ENCODE measurements at places on chromosomes 3 and 15. TPM values are rescaled to one million over a fixed set of nuclear protein-coding genes. Genes with fewer than 3 reads are reported as not detected.

The C3orf49 gene
- not detected for total RNA-seq

The TMEM207 gene
- total RNA-seq, result not detected

The ELL3 gene
- total RNA-seq, result 15.0 TPM

The COL8A1 gene
- 23.1 TPM for total RNA-seq

The LRTM1 gene
- not detected for total RNA-seq

GRCh38 chr3:170896781-170897180 lies 11.7 kb downstream of the EIF5A2 start:
- no peak for DNase-seq

- no peak for DNase-seq
These were observed 35.1 kb downstream of the IGSF10 start for GRCh38 chr3:151425627-151426340.

DNA sequence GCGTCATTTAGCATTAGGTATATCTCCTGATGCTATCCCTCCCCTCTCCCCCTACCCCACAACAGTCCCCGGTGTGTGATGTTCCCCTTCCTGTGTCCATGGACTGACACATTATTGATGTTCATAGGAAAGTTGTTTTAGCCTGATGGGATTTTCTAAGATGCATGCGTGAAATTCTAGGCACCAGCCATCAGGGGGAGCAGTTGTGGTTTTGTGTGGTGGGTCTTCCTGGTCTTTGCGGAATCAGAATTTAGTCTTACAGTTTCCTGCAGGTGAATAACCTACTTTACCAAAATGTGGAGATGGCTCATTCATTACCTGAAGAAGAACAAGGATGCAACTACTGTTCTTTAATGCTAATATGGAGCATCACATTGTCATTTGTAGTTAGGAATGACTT lies 455.0 kb upstream of the THBS1 start:
- DNase-seq, result no peak

GRCh38 chr15:93862791-93863190 lies 368.6 kb upstream of the MCTP2 start:
- no peak for DNase-seq

DNA sequence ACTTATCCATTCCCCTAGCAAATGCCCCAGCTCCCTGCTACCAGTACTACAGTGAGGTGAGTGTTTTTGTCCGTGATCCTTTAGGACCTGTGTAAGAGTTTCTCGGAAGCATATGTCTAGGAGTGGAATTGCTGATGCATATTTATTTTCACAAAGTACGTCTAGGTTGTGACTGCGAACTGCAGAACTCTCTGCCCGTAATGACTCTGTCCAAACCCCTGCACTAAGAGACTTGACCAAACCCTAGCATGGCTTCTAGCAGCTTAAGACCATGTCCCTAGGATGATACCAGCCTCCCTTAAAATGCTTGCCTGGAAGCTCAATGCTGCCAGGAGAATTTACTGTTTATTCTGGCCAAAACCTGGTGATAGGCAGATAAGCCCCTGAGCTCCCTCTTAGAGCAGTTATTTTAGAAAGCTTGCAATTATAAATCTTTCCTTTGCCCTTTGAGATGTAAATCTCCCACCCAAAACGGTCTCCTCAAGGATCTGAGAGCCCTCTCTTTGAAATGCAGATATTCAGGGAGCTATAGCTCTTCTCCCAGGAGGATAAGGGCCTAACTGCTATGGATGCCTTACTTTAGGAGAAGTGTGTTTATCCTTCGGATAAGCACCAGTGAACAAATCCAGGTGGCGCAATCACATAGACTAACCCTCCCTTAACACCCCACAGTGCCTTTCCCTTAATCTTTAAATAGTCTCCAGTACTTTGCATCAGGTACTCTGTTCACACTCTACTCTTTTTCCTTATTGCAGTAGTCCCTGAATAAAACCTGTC lies 14.7 kb upstream of the CA12 start:
- no peak for DNase-seq

DNA sequence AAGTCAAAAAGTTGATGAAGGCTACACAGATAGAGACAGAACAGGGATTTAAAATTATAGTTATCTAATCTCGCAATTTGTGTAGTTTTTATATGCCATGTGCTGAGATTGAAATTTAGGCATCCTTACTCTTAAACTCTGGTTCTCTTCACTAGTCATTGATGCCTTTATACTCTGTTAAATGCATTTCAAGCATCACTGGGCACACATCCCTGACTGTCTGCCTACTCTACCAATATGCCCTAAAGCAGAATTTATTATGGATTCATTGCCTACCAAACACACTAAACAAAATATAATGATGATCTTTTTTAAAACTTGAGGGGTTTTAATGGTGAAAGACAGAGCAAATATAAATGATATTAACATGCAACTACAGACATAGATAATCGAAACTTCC lies 10.3 kb upstream of the ALCAM start:
- DNase-seq, result no peak

DNA sequence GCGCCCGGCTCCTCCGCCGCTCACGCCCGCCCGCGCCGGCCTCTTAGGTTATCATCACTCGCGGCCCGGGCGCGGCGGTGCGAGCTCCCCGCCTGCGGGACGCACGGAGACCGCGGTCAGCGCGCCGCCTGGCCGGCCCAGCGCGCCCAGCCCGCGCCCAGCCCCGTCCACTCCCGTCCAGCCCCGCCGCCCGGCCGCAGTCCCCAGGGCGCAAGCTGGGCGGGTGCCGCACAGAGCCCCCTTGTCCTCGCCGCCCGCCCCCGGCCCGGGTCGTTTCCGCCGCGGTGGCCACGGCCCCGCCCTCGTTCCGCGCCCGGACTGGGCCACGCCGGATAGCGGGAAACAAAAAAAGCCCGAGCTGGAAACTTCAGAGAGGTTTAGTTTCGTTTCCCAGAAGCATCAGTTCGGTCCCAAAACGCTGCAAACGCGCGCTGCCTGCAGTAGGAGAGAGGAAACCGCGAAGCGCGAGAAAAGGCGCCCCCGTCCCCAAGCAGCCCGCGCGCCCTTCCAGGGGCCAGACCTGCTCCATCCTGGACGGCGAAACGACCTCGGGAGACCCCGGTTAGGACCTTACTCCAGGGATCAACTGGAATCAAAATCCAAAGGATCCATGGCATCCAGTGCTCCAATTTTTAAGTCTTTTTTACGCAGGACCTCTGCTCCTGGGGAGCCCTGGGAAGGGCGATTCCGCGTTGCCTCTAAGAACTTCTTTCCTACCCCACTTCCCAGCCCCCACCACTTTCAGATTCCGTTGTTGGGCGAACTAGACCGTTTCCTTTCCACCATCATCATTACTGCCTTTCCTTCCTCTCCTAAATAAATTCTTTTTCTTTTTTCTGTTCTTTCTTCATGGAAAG lies at the start of gene ATP10A:
TSS of gene ATP10A (minus strand) at position 217 of the 857 bp plus-strand sequence. CDS start 231 bp downstream, outside the sequence.
- DNase-seq, result no peak

DNA sequence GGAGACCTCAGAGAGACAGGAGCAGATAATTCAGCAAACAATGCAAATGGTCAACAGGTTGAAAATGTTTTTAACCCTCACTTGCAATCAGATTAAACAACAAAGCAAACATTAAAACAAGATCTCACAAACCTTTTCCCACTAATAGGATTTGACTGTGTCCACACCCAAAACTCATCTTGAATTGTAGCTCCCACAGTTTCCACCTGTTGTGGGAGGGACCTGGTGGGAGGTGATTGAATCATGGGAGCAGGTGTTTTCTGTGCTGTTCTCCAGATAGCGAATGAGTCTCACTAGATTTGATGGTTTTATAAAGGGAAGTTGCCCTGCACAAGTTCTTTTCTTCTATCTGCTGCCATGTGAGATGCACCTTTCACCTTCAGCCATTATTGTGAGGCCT lies 1.3 kb upstream of the LYSMD4 start:
- DNase-seq, result no peak

GRCh38 chr3:5437783-5438323 lies 250.3 kb downstream of the EDEM1 start:
- DNase-seq, result no peak

DNA sequence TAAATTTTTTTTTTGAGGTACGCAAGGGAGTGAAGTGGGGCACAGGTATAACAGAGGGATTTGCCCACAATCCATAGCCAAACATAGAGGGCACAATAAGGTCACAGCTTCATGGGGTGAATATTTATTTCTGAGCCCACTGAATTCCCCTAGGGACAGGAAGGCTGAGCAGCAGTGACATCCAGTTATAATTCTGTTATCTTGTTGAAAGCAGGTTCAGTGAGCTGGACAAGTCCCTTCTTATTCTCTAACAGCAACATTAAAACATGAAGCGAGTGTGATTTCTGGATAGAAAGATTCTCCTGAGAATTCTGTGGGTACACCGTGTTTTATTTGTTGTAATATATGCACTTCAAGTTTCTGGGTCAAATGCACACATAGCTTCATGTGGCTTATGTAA lies 538.2 kb downstream of the NAALADL2 start:
- DNase-seq, result no peak
